Hematopoietic multipotent progenitor cell treated with erythropoietin and hydrocortisone succinate and interleukin-3 and kit ligand, for 6 days (in vitro differentiated cells): ENCODE measurements at places on chromosomes 7 and 10.

GRCh38 chr10:12541446-12542067, 192.2 kb downstream of the CAMK1D start:
- no peak for DNase-seq

DNA sequence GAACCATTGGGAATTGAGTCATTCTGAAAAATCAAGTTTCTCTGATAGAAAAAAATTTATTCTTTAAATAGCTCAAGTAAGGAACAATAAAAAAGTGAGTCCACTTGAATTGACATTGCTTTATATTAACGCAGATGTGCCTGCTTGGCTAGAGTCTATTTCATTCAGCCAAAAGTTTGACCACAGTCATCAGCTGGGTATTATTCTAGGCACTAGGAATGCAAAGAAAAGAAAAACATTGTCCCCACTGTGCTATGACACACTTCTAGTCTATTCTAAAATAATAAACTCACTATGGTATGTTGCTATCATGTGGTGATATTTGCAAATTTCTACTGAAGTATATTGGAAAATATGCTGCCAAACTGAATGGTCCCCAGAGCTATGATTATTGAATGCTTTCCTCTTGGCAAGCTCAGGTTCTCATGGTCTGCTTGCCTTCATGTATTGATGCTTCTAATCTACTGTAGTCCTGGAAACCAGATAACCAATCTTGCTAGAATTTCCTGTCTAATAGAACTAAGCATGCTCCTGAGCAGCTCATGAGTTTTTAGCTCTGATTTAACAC, 8.3 kb downstream of the SFRP4 start:
- no peak for DNase-seq

GRCh38 chr7:98963305-98963704, 85.0 kb downstream of the TRRAP start:
- no peak for DNase-seq

GRCh38 chr10:21807180-21807579, 196.3 kb downstream of the DNAJC1 start:
- DNase-seq: no peak

DNA sequence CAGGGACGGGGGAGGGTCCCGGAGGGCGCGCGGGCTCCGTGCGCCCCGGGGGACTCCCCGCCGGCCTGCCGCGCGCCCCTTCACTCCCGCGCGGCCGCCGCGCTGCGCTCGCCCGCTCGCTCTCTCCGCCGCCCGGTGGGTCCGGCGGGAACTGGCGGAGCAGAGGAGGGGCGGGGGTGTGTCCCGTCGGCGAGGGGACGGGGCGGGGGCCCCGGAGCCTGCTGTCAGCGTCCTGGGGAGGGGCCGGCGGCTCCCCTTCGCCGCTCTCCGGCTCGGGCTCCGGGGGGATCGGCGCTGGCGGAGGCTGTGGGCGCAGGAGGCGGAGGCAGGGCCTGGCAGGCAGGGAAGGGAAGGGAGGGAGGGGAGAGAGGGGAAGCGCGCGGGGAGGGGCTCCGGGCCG, at the start of gene SH3PXD2A:
Gene SH3PXD2A (minus strand): TSS at position 153 of the 400 bp plus-strand sequence. CDS start 310 bp downstream, outside the sequence.
- DNase-seq: no peak

DNA sequence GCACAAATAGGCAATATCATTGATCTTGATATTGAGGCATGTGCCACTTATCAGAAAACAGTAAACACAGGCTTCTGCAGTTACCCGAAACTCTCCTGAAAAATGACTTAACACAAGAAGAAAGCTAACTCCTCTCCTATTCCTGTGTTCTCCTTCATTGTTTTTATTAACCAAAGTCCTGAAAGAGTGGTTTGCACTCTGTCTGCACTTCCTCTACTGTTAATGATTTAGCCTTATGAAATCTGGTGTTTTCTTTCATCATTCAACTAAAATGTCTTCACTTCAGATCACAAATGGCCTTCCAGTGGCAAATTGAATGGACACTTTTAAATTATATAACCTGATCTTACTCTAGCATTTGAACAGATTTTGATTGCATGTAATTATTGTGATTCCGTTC, 630.6 kb upstream of the PHF14 start:
- peak; percentile 2 for DNase-seq

- DNase-seq: no peak
Measured at GRCh38 chr7:501526-501925, 18.1 kb downstream of the PDGFA start.

DNA sequence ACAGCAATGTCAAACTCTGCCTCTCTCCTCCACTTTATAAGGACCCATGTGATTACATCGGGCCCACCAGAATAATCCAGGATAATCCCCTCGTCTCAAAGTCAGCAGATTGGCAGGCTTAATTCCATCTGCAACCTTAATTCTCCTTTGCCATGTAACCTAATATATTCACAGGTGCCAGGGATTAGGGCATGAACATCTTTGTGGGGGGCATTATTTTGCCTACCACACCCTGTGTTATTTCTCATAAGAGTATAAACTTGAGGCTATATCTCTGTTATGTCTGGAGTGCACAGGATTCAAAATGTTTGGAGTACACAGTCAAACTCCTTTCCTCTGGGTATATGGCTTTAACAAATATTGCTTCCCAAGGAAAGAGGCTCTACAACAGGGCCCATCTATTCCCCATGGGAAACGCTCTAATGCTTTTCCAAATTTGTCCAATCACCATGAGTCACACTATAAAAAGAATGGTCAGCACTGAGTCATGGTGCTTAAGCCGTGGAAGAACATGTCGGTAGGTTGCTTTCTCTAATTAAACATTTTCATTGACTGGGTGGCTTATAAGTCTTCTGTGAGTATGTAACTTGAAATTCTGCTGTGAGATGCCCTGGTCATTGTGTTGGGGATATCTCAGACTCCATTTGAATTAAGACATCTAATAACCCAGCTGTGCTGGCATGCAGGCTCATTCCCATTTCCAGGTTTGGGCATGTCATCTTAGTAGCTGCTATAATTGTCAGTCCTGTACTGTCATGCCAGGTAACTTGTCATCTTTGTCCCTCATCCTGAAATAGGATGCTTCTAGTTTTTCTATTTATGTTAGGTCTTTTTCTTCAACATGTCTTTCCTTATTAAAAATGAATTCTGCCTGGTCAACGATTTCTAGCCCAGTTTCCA, 11.5 kb upstream of the AKR1B10 start:
- DNase-seq: no peak

DNA sequence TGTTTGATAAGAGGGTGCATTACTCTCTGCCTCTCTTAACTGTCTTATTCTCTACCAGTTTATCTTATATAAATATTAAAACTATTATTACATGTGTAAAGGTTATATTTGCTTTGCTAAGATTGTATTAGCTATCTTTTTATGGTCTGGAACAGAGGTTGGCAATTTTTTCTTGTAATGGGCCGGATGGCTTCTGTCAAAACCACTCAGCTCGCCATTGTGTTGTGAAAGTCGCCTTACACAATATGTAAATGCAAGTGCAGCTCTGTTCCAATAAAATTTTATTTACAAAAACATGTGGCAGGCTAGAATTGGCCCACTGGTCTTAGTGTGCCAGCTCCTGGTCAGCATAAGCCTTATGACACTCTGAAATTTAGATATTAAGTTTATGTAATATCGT, 185.8 kb downstream of the SDK1 start:
- no peak for DNase-seq
